ENCODE measurements at places on chromosomes 7 and 10. TPM values are rescaled to one million over a fixed set of nuclear protein-coding genes. Genes with fewer than 3 reads are reported as not detected.

Gene SYNPO2L
- not detected for total RNA-seq

- DNase-seq: no peak
Observed at GRCh38 chr10:33337326-33337957, 3.0 kb upstream of the NRP1 start.

Gene HABP2
- total RNA-seq: not detected

GRCh38 chr7:24175603-24176002, 108.4 kb upstream of the NPY start:
- no peak for DNase-seq

GRCh38 chr10:114167985-114168384, 6.0 kb downstream of the CCDC186 start:
- DNase-seq: no peak

Gene HKDC1
- 24.9 TPM for total RNA-seq

Data from left colon (tissue), 2 donors.